GOT3 (cell line): ENCODE measurements at places on chromosomes 16 and 17.

DNA sequence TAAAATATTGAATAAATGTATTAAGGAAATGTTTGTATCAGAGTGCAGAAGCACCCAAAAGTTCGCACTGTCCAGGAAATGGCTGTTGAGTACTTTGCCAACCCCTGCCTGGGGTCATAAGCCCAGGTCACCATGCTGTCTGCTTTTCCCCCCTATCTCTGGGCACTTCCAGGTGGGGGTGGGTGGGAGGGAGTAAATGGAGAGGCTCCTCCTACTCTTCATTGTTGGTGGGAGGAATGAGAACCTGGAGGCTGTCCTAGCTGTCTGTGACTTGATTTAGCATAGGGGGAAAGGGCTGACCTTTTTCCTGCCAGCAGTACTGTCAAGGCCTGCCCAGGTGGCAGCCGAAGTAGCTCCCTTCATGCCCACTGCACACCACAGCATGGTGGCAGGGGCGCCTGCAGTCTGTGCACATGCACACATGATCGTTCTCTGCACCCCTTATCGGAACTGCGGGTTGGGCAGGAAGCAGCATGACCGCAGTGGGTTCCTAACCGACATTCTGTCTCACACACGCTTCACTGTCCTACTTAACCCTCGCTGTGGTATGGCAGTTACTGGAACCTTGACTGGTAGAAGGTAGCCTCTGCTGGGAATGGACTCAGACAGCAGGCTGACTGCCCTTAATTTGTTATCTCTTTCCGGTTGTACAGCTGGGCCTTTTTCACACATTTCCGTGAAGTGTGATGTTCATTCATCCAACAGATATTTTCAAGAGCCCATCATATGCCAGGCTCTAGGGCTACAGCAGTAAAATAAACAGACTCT lies 41.5 kb downstream of the LDHD start:
- DNase-seq: no peak

DNA sequence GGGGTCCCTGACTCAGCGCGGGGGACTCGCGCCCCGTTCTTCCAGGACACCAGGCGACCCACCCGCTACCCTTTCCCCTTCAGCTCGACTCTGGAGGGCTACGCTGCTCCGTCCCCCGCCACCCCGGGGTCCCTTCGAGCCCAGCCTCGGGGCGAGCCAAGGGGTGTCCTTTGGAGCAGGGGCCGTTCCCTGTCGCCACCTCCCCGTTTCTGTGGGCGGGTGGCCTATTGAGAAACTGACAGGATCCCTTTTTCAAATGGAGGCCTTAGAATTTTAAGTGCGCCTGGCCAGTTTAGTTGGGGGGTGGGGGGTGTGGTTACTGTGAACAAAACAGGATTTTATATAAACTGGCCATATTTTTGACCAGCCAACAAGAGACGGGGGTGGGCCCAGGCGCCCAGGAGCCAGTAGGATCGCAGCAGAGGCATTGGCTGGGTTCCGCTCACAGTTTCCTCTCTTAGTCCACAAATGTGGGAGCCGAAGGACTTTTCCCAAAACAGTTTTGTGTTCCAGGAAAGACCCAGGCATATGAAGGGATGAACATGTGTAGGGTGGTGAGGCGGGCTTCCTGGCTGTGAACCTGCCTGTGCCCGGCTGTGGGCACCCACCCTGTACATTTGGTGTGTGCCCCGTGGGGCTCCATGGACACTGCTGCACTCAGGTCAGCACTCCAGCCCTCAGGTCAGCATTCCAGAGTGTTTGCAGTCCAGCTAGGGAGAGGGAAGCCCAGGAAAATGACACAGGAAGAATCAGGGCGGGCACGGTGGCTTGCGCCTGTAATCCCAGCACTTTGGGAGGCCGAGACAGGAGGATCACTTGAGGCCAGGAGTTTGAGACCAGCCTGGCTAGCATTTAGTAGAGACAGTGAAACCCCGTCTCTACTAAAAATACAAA lies 722 bp upstream of the TIMP2 start:
- no peak for DNase-seq

DNA sequence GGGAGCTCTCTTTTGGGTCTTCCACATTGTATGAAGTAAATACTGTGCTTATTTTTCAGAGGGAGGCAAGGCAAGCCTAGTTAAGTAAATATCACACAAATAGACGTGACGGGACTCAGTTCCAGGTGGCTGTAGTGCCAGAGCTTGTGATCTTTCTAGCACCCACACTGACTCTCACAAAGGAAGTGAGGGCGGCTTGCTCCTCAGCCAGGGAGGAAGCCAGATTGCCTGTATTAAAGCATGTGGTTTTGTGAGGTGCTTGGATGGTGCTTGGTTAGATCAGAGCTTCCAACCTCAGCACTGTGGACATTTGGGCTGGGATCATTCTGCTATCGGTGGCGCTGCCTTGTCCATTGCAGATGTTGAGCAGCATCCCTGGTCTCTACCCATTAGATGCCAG lies 80.1 kb downstream of the VAT1L start:
- DNase-seq: no peak

DNA sequence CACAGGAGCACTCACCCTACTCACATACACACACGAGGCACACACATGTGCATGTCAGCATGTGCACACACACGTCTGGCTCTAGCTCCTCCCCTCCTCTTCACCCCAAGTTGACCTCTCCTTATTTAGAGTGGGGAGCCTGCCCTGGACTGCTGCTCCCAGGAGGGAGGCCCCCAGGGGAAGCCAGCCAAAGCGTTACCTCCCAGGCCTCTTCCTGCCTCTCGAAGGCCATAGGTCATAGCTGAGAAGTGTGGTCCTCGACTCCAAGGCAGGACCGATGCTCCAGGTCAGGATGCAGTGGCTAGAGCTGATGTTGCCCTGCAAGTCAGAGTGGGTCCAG lies 18.8 kb downstream of the POLR3K start:
- DNase-seq: no peak

DNA sequence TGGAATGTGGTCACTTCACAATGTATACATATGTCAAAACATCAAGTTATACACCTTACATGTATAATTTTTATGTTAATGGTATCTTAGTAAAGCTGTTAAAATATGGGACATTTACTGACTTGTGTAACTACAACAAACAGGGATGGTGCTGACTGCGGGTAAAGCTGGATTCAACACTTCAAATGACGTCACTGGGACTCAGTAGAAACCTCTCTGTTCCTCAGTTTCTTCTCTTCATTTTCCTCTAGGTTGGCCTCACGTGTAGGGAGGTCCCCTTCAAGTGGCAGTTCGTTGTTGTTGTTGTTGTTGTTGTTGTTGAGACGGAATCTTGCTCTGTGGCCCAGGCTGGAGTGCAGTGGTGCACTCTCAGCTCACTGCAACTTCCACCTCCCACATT lies 182.9 kb downstream of the RBFOX1 start:
- DNase-seq: no peak

GRCh38 chr16:80263181-80263823 lies 277.5 kb upstream of the DYNLRB2 start:
- DNase-seq: no peak

DNA sequence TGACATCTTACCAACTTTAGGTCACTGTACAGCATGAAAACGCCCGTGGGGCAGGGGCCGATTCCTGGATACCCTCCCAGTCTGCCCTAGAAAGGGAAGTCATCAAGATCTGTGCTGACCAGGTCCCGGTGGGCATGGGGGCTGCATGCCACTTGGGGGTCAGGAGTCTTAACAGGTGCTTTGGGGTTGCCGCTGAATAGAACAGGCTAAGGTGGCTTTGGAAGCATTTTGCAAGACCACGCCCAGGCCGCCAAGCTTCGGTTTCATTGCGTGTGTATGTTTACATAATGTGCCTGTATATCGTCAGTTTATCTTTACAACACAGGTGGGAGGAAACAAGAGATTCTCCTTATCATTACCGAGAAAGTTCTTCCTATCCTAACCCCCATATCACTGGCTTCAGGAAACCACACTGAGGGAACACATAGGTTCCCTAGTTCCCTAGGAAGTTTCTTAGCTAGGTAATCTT lies 13.3 kb upstream of the USP36 start:
- no peak for DNase-seq

DNA sequence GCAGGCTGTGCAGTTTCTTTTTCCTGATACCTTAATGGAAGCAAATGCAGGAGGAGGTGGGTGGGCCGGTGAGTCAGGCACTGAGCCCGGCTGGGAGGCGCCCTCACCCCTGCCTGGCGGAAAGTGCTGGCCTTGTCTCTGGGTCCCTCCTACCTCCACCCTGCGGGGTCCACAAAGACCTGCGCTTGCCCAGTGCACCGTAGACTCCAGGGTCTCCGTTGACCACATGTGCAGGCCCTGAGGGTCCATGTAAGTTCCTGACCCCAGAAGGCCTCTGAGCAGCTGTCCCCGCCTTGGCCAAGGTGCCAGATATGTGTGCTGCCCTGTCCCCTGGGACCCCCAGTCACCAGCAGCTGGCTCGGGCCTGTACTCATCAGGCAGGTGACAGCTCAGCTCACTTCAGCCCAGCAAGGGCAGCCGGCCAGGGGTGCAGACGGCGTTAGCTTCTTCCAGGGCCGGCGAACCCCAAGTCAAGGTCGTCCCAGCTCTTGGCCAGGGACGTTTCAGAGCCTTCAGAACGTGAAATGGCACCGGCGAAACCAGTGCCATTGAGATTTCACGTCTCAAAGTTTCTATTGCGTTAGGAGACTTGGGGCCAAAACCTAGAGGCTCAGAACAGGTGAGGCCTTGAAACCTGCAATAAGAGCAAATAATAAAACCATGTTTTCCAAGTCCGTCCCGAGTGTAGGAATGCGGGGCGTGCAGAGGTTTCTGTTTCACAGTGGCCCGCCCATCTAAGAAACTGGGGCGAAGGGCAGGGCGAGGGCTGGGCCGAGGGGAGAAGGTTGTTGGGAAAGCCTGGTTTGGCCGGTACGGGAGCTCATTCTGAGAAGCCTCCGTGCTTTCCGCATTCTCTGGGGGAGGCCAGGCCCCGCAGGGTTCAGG lies 12.1 kb downstream of the METRNL start:
- no peak for DNase-seq
